ENCODE measurements at places on chromosomes 3 and 15. TPM values are rescaled to one million over a fixed set of nuclear protein-coding genes. Genes with fewer than 3 reads are reported as not detected.
A peak's percentile ranks its signal among the peaks of the same experiment; 100 is the strongest.

- no peak overlapping the region for H3K4me3 ChIP-seq
- peak; percentile 58 for DNase-seq
Observed at GRCh38 chr3:99645277-99646106, 7.1 kb downstream of the COL8A1 start.

DNA sequence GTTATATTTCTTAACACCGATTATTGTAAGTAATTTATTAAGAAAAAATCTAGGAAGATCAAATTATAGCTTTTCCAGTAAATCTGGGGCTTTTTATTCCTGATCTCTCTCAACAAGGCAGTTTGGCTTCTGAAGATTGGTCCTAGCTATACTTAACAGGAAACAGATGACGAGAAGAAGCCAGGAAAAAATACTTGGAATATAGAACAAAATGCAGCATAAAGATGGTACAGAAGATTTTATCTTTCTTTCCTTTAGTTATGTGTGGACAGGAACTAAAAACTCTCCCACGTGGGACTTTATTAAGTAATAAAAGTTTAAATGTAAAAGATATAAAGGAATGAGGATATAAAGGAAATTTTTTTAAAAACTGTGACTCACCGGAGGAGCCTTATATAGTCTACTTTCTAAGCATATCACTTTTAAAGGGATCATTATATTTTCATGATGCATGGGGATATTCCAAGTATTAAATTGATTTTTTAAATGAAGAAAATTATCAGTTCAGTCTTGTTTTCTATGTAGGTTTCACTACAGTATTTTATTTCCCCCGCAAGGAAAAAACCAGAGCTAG is 8.2 kb downstream of the B3GNT5 start:
- peak; percentile 48 for DNase-seq
- no peaks in the 10 kb centered on the region for H3K27me3 ChIP-seq
- H3K36me3 ChIP-seq, result peaks cover 18% of the 10 kb centered on the region
- H3K4me3 ChIP-seq, result no peak overlapping the region
- peaks cover 78% of the 10 kb centered on the region for H3K4me1 ChIP-seq
- peak overlapping the region; percentile 42 for H3K27ac ChIP-seq

DNA sequence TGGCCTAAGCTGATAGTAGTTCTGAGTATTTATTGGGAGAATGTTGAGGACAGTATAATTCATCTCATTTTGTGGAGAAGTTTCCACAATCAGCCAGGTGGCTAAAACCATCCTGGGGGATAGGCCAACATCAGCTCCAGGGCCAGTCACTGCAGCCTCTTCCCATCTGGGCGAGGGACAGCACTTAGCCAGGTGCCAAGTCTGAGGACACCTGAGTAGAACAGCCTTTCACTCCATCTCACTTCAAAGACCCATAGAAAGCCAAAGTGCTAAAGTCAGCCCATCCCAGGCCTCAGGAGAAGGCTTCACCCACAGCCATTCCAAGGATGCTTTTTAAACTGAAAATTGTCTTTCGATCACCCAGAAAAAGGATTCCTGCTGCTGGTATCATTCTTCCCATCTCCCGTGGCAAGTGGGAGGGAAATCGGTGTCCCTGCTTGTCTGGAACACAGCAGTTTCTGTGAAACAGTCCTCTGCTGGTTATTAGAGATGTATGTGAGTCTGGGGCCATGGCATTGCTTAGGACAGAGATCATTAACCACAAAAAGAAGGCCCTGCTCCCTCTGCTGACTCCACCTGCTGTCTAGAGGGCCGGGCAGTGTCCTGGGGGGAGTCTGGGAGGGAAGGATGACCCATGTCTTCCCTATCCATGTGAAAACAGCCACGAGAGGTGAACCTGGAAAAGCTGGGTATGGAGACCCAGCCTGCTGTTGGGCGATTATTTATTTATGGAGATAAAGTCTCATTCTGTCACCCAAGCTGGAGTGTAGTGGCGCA is 9.6 kb downstream of the CALML4 start:
- peaks cover 19% of the 10 kb centered on the region for H3K36me3 ChIP-seq
- no peak for DNase-seq
- no peaks in the 10 kb centered on the region for H3K27me3 ChIP-seq
- no peak overlapping the region for H3K27ac ChIP-seq

- H3K27ac ChIP-seq, result no peak overlapping the region
- no peaks in the 10 kb centered on the region for H3K4me1 ChIP-seq
- DNase-seq, result peak; percentile 19
- no peaks in the 10 kb centered on the region for H3K27me3 ChIP-seq
Observed at GRCh38 chr3:133927540-133928066, 31.9 kb upstream of the RAB6B start.

GRCh38 chr3:179322286-179323196 is at the start of gene ZNF639:
ZNF639 (plus strand) TSS chr3:179323031; CDS start chr3:179328294, 5,263 bp downstream.
- H3K36me3 ChIP-seq, result peaks cover 5% of the 10 kb centered on the region
- H3K4me1 ChIP-seq, result peaks cover 24% of the 10 kb centered on the region
- H3K27ac ChIP-seq, result peak within 1 kb of the TSS; percentile 68
- H3K27me3 ChIP-seq, result no peaks in the 10 kb centered on the region

DNA sequence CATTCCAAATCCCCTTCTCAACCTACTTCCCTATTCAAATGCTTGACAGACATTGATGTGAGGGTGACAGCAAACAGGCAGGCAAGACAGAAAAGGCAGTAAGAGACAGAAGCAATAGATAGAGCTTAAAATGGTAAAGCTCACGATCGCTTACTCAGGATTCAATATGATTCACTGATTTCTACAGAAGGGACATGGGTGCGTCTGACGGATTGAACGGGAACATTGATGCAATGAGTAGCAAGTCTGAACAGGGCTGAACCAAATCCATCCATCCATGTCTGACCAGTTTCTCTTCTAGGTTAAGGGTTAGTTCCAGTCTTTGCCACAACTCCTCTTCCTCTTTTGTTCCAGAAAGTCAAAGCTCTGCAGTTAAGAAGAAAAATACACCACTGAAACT is 35.1 kb downstream of the P2RY1 start:
- 0 out of 2 replicates have a peak, but pooled peaks cover 8% of the 10 kb centered on the region for H3K27me3 ChIP-seq
- H3K36me3 ChIP-seq, result no peaks in the 10 kb centered on the region
- no peak for DNase-seq

GRCh38 chr3:183272791-183273190 is 19.7 kb downstream of the B3GNT5 start:
- H3K27me3 ChIP-seq, result no peaks in the 10 kb centered on the region
- H3K4me3 ChIP-seq, result no peak overlapping the region
- peaks cover 24% of the 10 kb centered on the region for H3K36me3 ChIP-seq
- DNase-seq, result no peak
- H3K27ac ChIP-seq, result no peak overlapping the region

GRCh38 chr15:57221134-57221533 is 155.2 kb upstream of the CGNL1 start:
- H3K27me3 ChIP-seq, result no peaks in the 10 kb centered on the region
- no peak overlapping the region for H3K27ac ChIP-seq
- H3K4me1 ChIP-seq, result peaks cover 17% of the 10 kb centered on the region
- no peak overlapping the region for H3K4me3 ChIP-seq

DNA sequence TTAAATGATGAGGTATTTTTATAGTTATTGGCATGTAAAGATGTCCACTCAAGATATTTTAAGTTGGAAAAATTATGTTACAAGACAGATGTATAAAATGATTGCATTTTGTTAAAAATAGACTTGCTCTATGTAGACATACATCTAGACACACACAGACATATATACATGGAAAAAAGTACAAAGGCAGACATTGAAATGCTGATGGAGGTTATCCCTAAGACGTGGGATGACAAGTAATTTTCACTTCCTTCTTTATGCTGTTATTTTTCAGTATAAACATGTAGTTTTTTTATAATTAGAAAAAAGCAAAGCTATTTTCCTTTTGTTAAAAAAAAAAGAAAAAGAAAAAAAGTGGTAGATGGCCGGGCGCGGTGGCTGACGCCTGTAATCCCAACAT is 7.2 kb downstream of the HOMER2 start:
- DNase-seq, result no peak
- H3K4me1 ChIP-seq, result peaks cover 28% of the 10 kb centered on the region
- H3K4me3 ChIP-seq, result no peak overlapping the region

GRCh38 chr3:51224843-51225242 is 160.2 kb upstream of the MANF start:
- H3K4me1 ChIP-seq, result no peaks in the 10 kb centered on the region
- peaks cover 36% of the 10 kb centered on the region for H3K27me3 ChIP-seq
- no peak overlapping the region for H3K4me3 ChIP-seq
- H3K27ac ChIP-seq, result no peak overlapping the region
- DNase-seq, result no peak

- H3K27me3 ChIP-seq, result peaks cover 69% of the 10 kb centered on the region
- H3K27ac ChIP-seq, result no peak overlapping the region
- H3K4me1 ChIP-seq, result no peaks in the 10 kb centered on the region
- no peak overlapping the region for H3K4me3 ChIP-seq
- H3K36me3 ChIP-seq, result no peaks in the 10 kb centered on the region
- DNase-seq, result no peak
Observed at GRCh38 chr15:60829416-60829815, 350.5 kb upstream of the ICE2 start.

- no peaks in the 10 kb centered on the region for H3K27me3 ChIP-seq
- peaks cover 26% of the 10 kb centered on the region for H3K36me3 ChIP-seq
- DNase-seq, result peak; percentile 70
- H3K4me1 ChIP-seq, result peaks cover 34% of the 10 kb centered on the region
Observed at GRCh38 chr3:57559526-57559925, 3.5 kb downstream of the PDE12 start.

- H3K27me3 ChIP-seq, result no peaks in the 10 kb centered on the region
- no peak overlapping the region for H3K27ac ChIP-seq
- H3K4me3 ChIP-seq, result no peak overlapping the region
- no peaks in the 10 kb centered on the region for H3K36me3 ChIP-seq
- peaks cover 15% of the 10 kb centered on the region for H3K4me1 ChIP-seq
Observed at GRCh38 chr3:32973982-32974381, 22.5 kb downstream of the CCR4 start.

GRCh38 chr15:37103475-37104423 is 3.4 kb upstream of the MEIS2 start:
- no peak overlapping the region for H3K4me3 ChIP-seq
- DNase-seq, result no peak
- H3K27ac ChIP-seq, result no peak overlapping the region
- H3K4me1 ChIP-seq, result peaks cover 10% of the 10 kb centered on the region

GRCh38 chr3:40925231-40925630 is 274.1 kb upstream of the CTNNB1 start:
- H3K4me3 ChIP-seq, result no peak overlapping the region
- no peaks in the 10 kb centered on the region for H3K27me3 ChIP-seq
- DNase-seq, result no peak
- H3K27ac ChIP-seq, result no peak overlapping the region
- H3K36me3 ChIP-seq, result no peaks in the 10 kb centered on the region

DNA sequence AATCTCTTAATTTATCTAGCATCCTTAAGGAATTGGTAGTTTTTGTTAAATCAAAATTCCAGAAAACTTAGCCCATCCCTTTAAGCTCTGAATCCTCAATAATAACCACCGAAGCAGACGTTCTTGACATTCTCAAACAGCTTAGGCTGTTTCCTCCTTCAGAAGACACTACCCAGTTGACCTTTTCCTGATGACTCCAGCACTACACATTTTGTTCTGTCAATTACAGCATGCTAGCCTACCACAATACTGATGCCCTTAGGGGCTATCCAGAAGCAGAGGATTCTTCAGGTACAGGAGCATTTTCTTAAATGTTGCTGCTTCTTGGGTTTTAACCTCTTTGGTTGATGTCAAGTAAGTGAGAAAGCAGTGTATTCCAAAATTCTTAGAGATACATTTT is 33.4 kb downstream of the ETV5 start:
- no peaks in the 10 kb centered on the region for H3K4me1 ChIP-seq
- no peak for DNase-seq
- no peak overlapping the region for H3K27ac ChIP-seq
- H3K36me3 ChIP-seq, result peaks cover 41% of the 10 kb centered on the region

GRCh38 chr3:127775398-127776109 is 46.8 kb downstream of the MGLL start:
- H3K36me3 ChIP-seq, result peaks cover 14% of the 10 kb centered on the region
- no peak for DNase-seq
- no peaks in the 10 kb centered on the region for H3K27me3 ChIP-seq
- peaks cover 14% of the 10 kb centered on the region for H3K4me1 ChIP-seq

GRCh38 chr3:40754994-40755393 is 230.2 kb downstream of the ZNF621 start:
- no peaks in the 10 kb centered on the region for H3K36me3 ChIP-seq
- no peak for DNase-seq
- H3K4me3 ChIP-seq, result no peak overlapping the region
- H3K4me1 ChIP-seq, result no peaks in the 10 kb centered on the region

- DNase-seq, result no peak
- H3K27me3 ChIP-seq, result no peaks in the 10 kb centered on the region
- H3K27ac ChIP-seq, result no peak overlapping the region
Observed at GRCh38 chr15:55532944-55533343, 24.9 kb upstream of the DNAAF4 start.

- H3K27ac ChIP-seq, result no peak overlapping the region
- no peak overlapping the region for H3K4me3 ChIP-seq
- H3K27me3 ChIP-seq, result peaks cover 52% of the 10 kb centered on the region
- H3K4me1 ChIP-seq, result peaks cover 11% of the 10 kb centered on the region
- H3K36me3 ChIP-seq, result no peaks in the 10 kb centered on the region
- no peak for DNase-seq
Observed at GRCh38 chr3:126536126-126536525, 12.2 kb downstream of the CHST13 start.

- H3K36me3 ChIP-seq, result no peaks in the 10 kb centered on the region
- peak overlapping the region; percentile 52 for H3K4me3 ChIP-seq
- DNase-seq, result peak; percentile 90
- H3K27ac ChIP-seq, result peak overlapping the region; percentile 99
Observed at GRCh38 chr15:71448688-71449114, 333.4 kb downstream of the THSD4 start.

GRCh38 chr15:43008150-43008549 is 87.6 kb upstream of the TTBK2 start:
- DNase-seq, result no peak
- H3K27ac ChIP-seq, result no peak overlapping the region
- no peak overlapping the region for H3K4me3 ChIP-seq
- no peaks in the 10 kb centered on the region for H3K27me3 ChIP-seq
- peaks cover 16% of the 10 kb centered on the region for H3K36me3 ChIP-seq

The APEH gene
- 246 TPM for total RNA-seq

The CLDN1 gene
- total RNA-seq, result 6.8 TPM

The SAMMSON gene
- not detected for total RNA-seq

The NPAP1 gene
- total RNA-seq, result not detected

The TOMM70 gene
- 85.3 TPM for total RNA-seq

The GRIP2 gene
- total RNA-seq, result 0.36 TPM

The CASR gene
- not detected for total RNA-seq

The FBXO40 gene
- not detected for total RNA-seq

The ACAN gene
- not detected for total RNA-seq

The DNAJC13 gene
- 21.6 TPM for total RNA-seq

The FRMD4B gene
- 5.7 TPM for total RNA-seq

The LYZL4 gene
- total RNA-seq, result not detected

The GALNT15 gene
- not detected for total RNA-seq

The TGM4 gene
- 1.2 TPM for total RNA-seq

The XRN1 gene
- 23.0 TPM for total RNA-seq

Measured in PC-3 (cell line).